Stimulated activated CD4-positive, alpha-beta T cell treated with anti-CD3 and anti-CD28 coated beads, Interleukin-15, amount 100 ng/mL, for 1 hour (primary cell): ENCODE measurements at places on chromosomes 16 and 17.

GRCh38 chr16:72475688-72476087, 303.7 kb upstream of the PMFBP1 start:
- no peak for DNase-seq

DNA sequence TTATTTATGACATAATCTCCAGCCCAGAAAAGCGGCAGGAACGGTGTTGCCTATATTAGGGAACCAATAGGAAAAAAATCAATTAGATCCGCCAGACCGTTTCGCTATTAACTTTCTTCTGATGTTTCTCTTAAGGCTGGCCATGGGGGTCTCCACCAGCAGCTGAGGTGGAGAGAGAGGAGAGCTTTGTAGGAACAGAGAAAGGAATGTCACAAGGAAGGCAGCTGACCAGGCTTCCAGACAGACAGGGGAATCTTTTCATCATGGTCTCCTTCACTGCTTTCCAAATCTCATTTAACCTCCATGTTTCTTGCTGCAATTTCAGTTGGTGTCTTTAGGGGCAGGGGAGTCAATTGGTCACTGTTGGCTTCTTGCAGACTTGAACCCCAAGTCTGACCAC, 8.9 kb upstream of the SEZ6 start:
- no peak for DNase-seq

- peak; percentile 59 for DNase-seq
Observed at GRCh38 chr16:50548125-50548908, at the start of gene NKD1. TSS of gene NKD1 (plus strand) at chr16:50548396. CDS start at chr16:50548554, 158 bp downstream.

DNA sequence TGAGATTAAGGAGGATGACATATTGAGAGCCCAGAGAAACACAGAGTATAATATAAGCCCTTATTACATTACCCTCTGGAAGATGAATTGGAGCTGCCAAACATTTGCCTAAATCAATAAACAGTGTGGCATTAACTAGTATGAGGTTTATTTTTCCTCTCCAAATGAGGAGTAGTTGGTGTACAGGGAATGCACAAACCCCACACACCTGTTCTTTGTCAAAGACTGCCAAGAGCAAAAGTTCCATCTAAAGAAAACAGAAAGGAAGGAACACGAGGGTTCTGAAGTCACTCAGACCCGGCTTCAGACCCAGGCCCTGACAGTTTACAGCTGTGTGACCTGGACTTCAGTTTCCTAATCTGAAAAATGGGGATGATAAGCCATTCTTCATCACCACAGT, 138.1 kb downstream of the SHISA9 start:
- no peak for DNase-seq

- no peak for DNase-seq
Observed at GRCh38 chr17:13051915-13052314, 34.1 kb upstream of the ELAC2 start.

DNA sequence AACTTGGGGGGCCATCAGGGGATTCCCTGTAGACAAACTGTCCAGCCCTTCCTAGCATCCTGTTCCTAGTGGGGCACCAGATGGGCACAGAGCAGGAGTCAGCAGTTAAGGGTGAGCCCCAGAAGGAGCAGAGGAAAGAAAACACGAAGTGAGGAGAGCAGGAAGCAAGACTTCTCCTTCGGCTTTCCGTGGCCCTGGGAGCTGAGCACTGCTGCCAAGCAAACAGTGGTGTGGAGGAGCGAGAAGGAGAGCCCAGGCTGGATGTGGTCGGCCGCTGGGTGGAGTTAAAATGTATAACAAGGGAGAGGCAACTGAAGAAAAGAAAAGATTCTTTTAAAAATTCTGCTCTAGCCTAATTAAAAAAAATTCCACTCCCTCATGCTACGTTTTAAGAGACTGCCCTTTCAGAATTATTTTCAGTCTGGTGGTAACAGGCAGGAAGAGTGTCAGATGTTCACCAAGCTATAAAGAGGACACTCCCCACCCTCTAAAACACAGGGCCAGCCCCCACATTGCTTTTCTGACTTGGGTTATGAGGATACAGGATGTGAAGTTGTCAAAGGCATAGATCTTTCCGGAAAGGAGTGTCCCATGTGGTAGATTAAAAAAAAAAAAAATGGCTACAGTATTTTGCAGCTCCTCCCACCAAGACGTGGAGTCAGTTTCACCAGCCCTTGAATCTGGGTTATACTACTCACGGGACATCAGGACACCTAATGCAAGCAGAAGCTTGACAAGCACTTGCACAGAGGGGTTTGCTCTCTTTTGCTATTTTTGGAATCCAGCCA, 74.9 kb upstream of the ZFHX3 start:
- DNase-seq: no peak

GRCh38 chr16:76910931-76911330, 280.1 kb upstream of the MON1B start:
- DNase-seq: no peak

- DNase-seq: no peak
Observed at GRCh38 chr17:71330099-71330375, 790.8 kb upstream of the SOX9 start.

- DNase-seq: no peak
Observed at GRCh38 chr16:88287219-88287618, 95.5 kb upstream of the ZNF469 start.

GRCh38 chr17:17140590-17140980, 65.5 kb downstream of the PLD6 start:
- no peak for DNase-seq

GRCh38 chr17:49976163-49976827, 7.3 kb downstream of the DLX4 start:
- no peak for DNase-seq

DNA sequence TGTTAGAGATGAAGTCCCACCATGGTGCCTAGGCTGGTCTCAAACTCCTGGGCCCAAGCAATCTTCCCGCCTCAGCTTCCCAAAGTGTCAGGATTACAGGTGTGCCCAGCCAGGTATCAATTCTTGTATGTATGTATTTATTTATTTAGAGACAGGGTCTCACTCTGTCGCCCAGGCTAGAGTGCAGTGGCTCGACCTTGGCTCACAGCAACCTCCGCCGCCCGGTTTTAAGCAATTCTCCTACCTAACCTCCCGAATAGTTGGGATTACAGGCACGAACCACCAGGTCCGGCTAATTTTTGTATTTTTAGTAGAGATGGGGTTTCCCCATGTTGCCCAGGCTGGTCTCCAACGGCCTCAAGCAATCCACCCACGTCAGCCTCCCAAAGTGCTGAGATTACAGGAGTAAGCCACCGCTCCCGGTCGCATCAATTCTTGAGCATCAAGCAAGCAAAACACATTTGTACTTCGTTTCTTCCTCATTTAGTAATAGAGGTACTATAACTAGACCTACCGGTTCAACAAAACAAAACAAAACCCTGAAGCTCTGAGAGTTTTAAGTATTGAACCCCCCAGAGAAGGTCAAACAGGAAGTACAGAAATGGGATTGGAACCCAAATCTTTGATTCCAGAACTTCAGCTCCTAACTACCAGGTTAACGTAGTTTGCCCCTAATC, 1.0 kb upstream of the ZNF500 start:
- no peak for DNase-seq

GRCh38 chr16:74778646-74779045, 4.0 kb upstream of the FA2H start:
- no peak for DNase-seq

GRCh38 chr16:19348578-19349315, 63.2 kb downstream of the CLEC19A start:
- no peak for DNase-seq

GRCh38 chr17:7144213-7144612, 29.6 kb upstream of the ASGR2 start:
- DNase-seq: no peak

DNA sequence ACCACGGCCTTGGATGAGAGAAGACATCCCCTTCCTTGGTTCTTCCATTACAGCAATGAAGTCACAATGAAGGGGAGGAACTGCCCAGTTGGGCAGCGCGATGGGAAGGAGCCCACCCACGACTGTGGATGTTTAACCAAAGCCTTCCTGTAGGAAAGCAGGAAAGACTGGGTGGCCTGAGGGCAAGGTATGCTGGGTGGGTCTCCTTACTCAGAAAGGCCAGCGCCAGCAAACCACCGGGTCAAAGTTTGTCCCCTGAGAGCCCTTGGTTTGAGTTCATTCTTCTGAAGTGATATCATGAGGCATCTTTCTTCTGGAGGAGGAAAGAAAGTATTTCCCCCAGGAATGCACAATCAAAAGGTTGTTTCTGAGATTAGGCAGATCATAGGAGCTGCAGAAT, 105.2 kb downstream of the C16orf95 start:
- no peak for DNase-seq

- DNase-seq: no peak
Observed at GRCh38 chr16:80743273-80743672, 61.1 kb downstream of the CDYL2 start.

- no peak for DNase-seq
Observed at GRCh38 chr17:45857977-45858708, 13.5 kb downstream of the SPPL2C start.

GRCh38 chr17:59451706-59452105, 113.7 kb upstream of the DHX40 start:
- DNase-seq: no peak

- no peak for DNase-seq
Observed at GRCh38 chr16:51755577-51756355, 604.7 kb upstream of the SALL1 start.

GRCh38 chr17:69062860-69063581, 2.3 kb upstream of the ABCA9 start:
- DNase-seq: no peak

DNA sequence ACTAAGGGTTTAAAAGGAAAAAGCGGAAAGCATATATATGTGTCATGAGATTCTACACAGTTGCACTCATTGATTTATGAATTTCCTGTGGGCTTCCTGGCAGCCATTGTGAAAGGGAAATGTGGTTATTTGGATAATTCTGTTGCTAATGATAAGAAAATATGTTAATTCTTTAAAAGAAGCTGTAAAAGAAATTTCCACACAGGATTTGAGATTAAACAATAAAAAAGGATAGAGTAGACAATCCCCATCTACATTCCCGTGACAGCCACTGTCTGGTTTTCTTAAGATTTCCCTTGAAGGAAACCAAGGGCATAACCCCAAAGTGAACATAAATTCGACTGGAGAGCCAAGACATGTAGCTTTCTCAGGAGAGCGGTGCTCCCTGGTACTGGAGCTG, 397.5 kb downstream of the CPPED1 start:
- no peak for DNase-seq

- no peak for DNase-seq
Observed at GRCh38 chr16:86833136-86833535, 254.8 kb downstream of the FOXL1 start.

GRCh38 chr17:51258756-51259563, 889 bp downstream of the MBTD1 start:
- no peak for DNase-seq

GRCh38 chr16:65120831-65121721, 787 bp downstream of the CDH11 start:
- DNase-seq: no peak

DNA sequence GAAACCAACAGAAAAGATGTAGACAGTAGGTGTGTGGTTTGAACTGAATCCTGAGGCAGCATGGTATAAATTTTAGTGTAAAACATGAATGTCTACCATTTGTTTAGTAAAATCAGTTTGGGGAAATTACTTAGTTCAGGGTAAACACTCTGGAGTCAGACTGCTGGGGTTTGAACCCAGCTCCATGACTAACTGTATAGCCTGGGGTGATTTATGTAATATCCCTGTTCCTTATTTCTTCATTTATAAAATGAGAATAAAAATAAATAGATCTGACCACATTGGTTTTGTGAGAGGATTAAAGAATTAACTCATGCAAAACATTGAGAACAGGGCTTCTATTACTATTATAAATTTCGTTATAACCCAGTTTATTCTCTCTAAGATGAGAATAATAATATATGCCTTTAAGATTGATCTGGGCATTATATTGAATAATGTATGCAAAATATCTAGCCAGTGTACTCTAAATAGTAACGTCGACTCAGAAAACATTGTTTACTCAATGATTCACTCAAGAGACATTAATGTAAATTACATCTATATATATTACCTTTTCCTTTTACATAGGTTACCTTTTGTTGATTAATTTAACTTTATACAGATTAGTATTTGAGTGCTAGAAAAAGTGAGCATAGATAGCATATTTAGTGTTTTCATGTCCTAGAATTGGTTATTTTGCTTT, 120.6 kb upstream of the KCNJ16 start:
- DNase-seq: no peak

- no peak for DNase-seq
Observed at GRCh38 chr17:14919094-14919493, 346.0 kb downstream of the PMP22 start.

- DNase-seq: no peak
Observed at GRCh38 chr17:29141514-29141876, 38.7 kb downstream of the MYO18A start.

DNA sequence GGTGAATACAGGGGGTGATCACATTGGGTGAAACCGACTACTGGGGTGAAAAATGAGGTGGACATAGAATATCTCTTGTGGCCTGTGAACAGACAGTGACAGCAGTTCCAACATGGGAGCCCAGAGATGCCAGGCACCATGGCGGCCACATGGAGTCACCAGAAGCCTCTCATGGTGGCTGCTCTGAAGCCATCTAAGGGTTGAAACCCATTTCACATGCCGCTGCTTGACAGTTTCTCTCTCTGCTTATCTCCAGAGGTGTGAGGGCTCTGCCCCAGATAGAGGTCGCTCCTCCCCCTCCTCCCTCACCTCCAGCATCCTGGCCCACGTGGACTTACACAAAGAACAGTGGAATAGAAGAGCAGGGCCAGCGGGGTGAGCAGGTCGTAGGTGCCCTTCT, 37.9 kb upstream of the PIK3R6 start:
- DNase-seq: no peak

GRCh38 chr16:79184464-79185030, 416.0 kb downstream of the MAF start:
- DNase-seq: no peak
